ENCODE measurements at places on chromosomes 1 and 21. TPM values are rescaled to one million over a fixed set of nuclear protein-coding genes. Genes with fewer than 3 reads are reported as not detected.

PODN gene
- total RNA-seq, result 0.53 TPM

AMPD1 gene
- not detected for total RNA-seq

GBP7 gene
- total RNA-seq, result not detected

PGLYRP4 gene
- 2.0 TPM for total RNA-seq

CFHR1 gene
- total RNA-seq, result not detected

MFAP2 gene
- 7.9 TPM for total RNA-seq

CELA2B gene
- total RNA-seq, result not detected

WNT3A gene
- not detected for total RNA-seq

MKNK1 gene
- 16.8 TPM for total RNA-seq
